ENCODE measurements at places on chromosomes 11 and 22. TPM values are rescaled to one million over a fixed set of nuclear protein-coding genes. Genes with fewer than 3 reads are reported as not detected.

Gene ACAD8
- 24.3 TPM for total RNA-seq

Gene OR1S2
- total RNA-seq, result not detected

Gene SLC25A45
- 61.1 TPM for total RNA-seq

Gene DGKZ
- total RNA-seq, result 377 TPM

Gene ADAMTS8
- not detected for total RNA-seq

Gene SYCE3
- total RNA-seq, result not detected

Gene CCND1
- total RNA-seq, result 1.4 TPM

DNA sequence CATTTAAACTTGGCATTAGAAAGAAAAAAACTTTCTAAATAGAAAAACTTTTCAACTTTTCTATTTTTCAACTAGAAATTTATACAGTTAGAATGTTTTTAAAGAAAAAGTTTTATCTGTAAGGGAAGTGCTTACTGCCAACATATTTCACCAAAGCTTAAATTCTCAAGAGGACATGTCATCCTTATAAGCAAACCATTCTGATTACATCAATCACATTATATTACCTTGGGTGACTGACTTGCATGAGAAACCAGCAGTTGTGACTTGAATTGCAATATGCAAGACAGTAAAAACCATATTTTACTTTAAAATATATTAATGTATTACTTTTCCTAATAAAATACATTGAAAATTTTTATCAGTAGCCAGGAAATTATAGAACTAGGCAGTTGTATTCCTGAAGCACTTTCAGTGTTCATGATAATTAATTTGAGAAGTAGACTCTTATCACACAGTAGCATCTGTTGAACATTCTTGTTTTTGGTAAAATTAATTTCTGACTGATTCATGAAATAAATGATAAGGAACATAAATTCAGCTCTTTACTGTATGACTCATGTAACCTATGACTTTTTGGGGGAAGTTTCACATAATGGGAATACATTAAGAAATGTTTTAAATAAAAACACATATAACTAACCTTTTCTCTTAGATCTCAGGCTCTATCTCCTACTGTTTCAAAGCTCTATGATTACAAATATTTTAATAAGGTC is 345.0 kb upstream of the CCDC179 start:
- no peak for DNase-seq

DNA sequence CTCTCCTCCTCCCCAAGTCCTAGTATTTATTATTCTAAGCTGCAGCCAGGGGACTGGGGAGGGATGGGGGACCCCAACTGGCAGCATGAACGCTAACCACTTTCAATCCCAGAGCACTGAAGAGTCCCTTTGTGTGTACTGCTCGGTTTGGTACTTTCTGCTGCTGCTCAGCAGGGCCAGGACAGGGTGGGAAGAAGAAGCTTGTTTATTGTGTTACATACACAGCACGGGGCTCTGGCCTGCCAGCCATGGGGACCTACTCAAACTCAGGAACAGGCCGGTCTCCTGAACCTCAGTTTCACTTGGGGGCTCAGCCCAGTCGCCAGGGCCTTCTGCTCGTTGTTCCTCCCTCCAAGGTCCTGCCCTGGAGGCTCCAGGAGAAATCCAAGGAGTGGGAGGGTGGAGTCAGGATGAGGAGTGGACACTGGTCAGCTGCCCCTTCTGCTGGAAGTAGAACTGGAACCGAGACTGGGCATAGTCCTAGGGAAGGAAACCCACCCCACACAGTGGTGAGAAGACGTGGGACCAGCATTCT is 616 bp upstream of the CPT1B start:
- DNase-seq, result no peak

- DNase-seq, result no peak
These were observed 47.9 kb downstream of the KCNQ1OT1 start for GRCh38 chr11:2651826-2652271.

GRCh38 chr11:5004424-5005274 is 10.0 kb downstream of the OR51L1 start:
- DNase-seq, result peak; percentile 20

GRCh38 chr11:114379394-114380069 is 20.8 kb downstream of the C11orf71 start:
- no peak for DNase-seq

- DNase-seq, result no peak
These were observed 7.0 kb upstream of the CASP12 start for GRCh38 chr11:104905271-104905670.

GRCh38 chr11:96329419-96329818 is 13.6 kb downstream of the MAML2 start:
- no peak for DNase-seq

- DNase-seq, result peak; percentile 39
These were observed 739 bp downstream of the ZMAT5 start for GRCh38 chr22:29765905-29766631.

DNA sequence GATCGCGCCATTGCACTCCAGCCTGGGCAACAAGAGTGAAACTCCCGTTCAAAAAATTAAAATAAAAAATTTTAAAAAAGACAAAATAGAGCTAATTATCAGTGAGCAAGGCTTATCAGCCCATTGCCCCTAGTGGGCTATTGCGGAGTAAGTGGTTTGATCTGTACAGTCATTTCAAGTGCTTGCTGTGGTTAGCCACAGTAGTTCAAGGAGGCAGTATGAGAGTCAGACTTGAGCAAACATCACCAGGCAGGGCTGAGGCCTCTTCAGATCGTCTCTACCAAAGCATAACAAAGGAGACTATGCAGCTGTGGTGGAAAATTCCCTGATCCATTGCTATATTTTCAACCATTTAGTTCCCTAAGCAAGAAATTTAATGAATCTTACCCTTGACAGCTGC is 4.3 kb upstream of the SBF2 start:
- peak; percentile 79 for DNase-seq

DNA sequence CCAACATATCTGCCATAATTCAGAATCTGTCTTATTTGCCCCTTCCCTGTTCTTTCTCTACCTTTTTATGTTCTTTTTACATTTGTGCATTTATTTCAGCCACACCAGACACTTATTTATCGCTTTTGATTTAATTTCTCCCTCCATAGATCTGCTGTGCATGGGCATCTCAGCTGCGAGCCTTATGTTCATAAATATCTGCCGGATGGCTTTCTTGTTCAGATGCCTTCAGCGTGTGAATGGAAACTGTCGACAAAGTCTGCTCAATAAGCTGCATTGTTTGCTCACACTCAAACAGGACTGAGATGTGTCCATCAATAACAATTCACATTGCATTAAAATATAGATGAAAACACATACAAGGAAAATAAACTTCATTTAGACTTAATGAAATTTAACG is 374.6 kb upstream of the FAT3 start:
- no peak for DNase-seq

DNA sequence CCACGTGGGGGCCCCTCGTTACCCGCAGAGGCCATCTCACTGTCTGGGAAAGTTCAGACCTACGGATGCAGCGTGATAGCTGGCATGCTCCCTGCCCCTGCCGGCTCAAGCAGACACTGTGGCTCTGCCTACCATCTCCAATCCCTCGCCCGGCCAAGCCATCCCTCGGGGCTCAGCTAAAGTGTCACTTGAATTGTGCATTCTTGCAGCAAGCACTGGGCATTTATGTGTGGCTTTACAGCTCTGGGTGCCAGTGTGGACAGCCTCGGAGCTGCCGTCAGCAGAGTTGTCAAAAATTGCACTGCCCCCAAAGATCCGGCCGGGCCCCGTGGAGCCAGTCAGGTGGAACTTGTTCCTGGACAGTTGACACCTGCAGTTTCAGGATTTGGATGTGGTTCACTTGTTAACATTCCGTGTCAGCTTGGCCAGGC is 75.0 kb upstream of the FGF3 start:
- no peak for DNase-seq

DNA sequence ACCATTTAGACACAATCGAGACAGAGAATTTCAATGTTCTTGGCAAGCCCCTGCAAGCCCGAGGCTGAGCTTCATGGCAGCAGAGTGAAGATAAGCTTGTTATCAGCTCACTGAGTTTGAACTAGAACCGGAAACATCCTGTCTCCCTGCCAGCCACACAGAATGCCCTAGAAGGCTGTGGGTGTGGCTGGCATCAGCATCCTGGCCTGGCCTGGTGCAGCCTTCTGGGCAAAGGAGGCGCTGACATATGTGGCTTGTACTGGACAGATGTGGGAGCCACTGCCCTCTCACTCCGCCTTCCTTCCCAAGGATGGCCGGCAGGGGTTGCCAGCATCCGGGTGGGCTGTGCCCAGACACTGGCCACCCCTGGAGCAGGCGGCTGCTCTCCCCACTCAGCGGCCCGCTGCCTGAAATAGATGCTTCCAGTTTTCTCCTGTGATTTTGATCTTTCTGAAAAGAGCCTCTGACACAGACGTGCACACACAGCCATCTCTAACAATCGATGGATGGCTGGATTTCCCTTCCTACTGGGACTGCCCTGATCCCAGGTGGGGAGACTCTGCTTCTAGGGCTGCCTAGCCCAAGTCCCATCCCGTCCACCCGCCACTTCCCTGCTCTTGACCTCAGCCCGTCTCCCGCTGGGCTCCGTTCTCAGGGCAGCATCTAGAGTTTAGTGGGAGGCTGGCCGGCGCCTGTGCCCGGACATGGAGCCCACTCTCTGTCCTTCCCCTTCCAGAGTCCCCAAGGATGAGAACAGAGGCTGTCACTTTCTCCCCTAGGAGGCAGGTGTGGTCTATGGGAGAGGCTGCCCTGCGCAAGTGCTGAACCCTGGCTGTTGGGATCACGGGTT is 149.7 kb downstream of the CTTN start:
- DNase-seq, result no peak

DNA sequence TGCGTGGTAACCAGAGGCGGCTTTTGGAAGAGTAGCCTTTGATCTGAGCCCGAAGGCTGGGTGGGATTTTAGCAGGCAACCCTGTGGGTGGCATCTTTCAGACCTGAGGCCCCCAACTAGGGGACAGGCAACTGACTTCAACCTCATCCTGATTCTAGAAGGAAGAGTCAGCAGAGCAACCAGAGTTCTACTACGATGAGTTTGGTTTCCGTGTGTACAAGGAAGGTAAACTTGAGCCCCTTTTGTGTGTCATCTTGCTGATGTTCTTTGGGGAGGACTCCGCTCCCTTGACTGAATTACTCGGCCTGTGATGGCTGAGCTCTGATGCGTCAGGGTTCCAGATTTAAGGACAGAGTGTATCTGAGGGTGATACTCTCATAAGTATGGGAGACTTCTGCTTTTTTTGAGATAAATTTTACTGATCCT is 31.6 kb downstream of the SGSM3 start:
- no peak for DNase-seq

- no peak for DNase-seq
These were observed 875.6 kb downstream of the METTL15 start for GRCh38 chr11:28983780-28984179.

DNA sequence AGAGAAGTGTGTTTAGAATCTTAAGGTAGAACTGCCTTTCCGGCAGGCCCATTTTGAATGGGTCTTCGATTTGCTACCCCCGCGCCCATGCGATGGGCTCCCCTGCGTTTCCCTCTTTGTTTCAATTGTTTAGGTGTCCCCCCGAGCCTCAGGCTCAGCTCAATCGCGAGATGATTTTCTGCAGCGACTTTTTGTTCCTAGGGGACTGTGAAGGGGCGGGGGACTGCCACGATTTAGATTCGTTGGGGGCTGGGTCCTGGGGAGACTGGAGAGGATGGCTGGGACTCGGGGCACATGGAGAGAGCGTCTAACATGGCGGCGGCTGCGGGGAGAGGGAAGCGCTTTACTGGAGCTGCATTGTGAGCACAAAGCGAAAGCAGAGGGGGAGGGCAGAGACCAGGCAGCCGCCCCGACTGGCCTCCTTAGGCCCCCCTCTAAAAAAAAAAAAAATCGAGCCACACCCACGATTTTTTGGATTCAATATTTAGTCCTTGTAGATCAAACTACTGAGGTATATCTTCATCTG is 1.7 kb downstream of the CAPRIN1 start:
- peak; percentile 68 for DNase-seq

DNA sequence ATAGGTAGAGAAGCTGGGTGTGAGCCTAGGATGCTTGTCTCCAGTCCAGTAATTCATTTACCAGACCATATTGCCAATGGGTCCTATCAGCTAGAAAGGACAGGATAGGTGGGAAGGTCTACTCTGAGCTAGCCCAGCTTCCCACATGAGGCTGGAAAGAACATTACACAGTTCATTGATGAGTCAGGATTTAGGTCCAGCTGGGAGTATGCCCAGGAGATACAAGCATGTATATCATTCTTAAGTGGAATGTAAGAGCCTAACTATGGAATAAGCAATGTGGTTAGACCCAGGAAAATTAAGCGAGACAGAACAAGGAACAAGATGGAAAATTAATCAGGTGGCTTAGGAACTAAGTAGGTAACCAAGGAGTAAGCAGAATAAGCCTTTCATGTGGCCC is 59.0 kb upstream of the TBCEL start:
- no peak for DNase-seq

GRCh38 chr22:32660292-32660691 is 141.2 kb upstream of the TIMP3 start:
- peak; percentile 42 for DNase-seq

- DNase-seq, result no peak
These were observed 62.7 kb downstream of the CSNK2A3 start for GRCh38 chr11:11290354-11290753.

DNA sequence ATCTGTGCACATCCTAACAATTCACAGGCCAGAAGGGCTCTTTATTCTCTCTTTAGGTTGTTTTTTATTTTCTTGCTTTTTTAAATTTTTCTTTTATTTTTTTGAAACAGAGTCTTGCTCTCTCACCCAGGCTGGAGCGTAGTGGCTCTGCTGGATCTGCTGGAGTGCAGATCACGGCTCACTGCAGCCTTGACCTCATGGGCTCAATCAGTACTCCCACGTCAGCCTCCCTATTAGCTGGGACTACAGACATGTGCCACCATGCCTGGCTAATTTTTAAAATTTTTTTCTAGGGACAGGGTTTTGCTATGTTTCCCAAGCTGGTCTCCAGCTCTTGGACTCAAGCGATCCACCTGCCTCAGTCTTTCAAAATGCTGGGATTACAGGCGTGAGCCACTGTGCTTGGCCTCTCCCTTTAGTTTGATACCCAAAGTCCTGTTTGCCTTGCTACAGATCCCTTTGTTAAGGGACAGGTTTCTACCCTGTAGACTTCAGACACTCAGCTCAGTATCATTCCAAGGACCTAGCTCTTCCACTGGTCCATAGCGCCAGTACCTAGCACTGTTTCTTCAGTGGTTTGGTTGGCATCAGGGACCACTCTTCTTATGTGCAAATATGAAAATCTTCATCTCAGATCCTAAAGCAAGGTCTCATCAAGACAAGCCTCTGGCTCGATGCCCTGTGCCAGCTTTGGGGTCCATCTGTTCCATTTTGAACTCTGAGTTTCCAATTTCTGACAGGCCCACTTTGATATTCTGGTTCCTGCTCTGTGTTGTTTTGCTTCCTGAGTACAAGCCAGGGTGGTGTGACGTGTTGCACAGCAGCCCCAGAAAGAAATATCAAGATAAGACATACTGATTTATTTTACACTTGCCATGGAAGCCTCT is 211.7 kb downstream of the FAT3 start:
- DNase-seq, result no peak

GRCh38 chr22:32177221-32177765 is 18.2 kb upstream of the C22orf42 start:
- DNase-seq, result no peak

GRCh38 chr11:27757953-27758352 is 57.7 kb upstream of the BDNF start:
- DNase-seq, result no peak

- no peak for DNase-seq
These were observed 3.0 kb downstream of the RAB39A start for GRCh38 chr11:107931206-107931605.

- no peak for DNase-seq
These were observed 25.4 kb downstream of the IGF2 start for GRCh38 chr11:2113776-2114175.

Data from natural killer cell (primary cell).